D341Med (cell line): ENCODE measurements at places on chromosomes 3 and 15.

- no peak for DNase-seq
Observed at GRCh38 chr3:12947504-12948369, 106.4 kb upstream of the RPL32 start.

- DNase-seq = no peak
Observed at GRCh38 chr15:33860754-33861153, 107.5 kb upstream of the CHRM5 start.

DNA sequence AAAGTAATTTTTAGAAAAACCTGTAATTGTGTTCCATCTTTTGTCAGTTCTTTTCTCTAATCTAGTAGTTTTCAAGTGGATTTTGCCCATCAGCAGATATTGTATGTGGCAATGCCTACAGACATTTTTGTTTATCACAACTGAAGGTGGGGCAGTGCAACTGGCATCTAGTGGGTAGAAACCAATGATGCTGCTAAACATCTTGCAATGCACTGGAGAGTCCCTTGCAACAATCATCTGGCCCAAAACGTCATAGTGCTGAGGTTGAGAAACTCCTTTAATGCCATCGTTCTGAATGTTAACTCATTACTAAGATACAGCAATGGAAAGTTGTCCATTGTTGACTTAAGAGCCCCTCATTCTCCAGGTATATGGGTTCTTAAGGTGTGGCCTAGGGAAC is 80.1 kb downstream of the BTD start:
- DNase-seq = no peak

DNA sequence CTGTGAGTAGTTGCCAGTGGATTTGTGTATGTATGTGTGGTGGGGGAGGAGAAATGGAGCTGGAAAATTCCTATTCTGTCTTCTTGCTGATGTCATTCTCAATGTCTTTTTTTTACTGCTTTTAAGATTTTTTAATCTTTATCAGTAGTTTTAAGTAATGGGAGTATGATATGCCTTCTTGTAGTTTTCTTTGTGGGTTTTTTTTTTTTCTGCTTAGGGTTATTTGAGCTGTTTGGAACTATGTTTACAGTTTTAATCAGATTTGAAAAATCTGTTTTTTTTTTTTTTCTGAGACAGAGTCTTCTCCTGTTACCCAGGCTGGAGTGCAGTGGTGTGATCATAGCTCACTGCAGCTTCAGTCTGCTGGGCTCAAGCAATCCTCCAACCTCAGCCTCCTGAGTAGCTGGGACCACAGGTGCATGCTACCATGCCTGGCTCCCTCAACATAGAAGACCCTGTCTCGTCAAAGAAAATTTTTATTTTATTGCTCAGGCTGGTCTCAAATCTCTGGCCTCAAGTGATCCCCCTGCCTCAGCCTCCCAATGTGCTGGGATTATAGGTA is 37.1 kb downstream of the RPL39L start:
- DNase-seq = no peak

GRCh38 chr3:159852821-159853505 is 135.7 kb upstream of the IL12A start:
- no peak for DNase-seq

DNA sequence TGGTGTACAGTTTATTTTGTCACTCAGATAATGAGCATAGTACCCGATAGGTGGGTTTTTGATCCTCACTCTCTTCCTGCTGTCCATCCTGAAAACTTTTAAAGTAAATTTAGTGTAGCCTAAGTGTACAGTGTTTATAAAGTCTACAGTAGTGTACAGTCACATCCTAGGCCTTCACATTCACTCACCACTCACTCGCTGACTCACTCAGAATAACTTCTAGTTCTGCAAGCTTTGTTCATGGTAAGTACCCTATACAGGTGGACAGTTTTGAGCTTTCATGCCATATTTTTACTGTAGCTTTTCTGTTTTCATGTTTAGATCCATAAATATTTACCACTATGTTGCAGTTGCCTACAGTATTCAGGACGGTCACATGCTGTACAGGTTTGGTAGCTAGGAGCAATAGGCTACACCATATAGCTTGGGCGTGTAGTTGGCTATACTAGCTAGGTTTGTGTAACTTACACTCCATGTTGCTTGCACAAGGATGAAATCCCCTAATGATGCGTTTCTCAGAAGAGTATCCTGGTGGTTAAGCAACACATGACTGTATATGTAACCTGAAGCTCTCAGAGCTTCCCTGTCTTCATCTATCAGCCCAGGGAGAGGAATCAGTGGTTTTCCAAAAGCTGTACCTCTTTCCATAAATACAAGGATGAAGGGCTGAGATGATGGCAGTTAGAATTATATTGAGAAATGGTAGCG is 87.6 kb upstream of the SLC25A26 start:
- no peak for DNase-seq

DNA sequence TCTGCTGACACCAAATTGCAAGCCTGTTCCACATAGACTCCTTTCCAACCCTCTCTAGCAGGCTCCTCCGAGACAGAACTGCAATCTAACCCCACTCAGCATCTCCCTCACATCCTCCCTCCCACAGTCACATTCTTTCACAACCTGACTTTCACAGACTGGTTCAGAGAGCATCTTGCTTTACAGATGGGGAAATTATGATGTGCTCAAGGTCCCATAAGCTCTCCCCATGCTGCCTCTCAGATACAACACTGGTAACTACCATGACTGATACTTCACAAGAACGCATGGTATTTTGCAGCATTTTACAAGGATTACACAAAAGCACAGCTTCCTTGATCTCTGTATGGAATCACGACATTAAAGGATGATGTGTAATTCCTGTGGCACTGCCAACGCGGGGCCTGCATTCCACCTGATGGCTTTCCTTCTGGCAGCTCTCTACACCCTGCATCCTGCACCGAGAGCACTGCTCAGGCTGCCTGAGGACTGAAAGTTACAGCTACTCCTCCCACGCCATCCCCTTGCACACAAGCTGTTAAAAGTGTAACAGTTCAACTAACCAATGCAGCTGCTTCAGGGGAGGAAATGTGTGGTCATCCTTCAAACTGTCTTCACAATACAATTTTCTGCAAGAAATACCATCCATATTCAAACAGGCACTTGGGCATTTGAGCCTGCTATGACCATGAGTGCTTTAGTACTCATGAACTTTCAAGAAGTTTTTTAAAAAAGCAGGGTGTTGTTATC is 27.6 kb downstream of the TBC1D2B start:
- DNase-seq = no peak

- no peak for DNase-seq
Observed at GRCh38 chr3:38828681-38829080, 12.7 kb upstream of the SCN10A start.

DNA sequence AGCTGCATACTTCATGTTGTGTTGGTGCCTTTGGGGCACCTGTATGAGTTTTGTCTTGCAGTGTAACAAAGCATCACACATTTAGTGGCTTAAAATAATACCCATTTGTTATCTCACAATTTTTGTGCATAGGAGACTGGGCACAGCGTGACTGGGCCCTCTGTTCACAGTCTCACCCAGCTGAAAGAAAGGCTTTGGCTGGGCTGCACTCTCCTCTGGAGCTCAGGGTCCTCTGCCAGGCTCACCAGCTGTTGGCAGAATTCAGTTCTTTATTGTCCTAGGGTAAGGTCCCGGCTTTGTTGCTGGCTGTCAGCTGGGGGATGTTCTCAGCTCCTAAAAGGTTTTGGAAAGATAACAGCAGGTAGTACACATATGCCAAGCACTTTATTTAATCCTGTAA is 263.3 kb downstream of the CLSTN2 start:
- no peak for DNase-seq

DNA sequence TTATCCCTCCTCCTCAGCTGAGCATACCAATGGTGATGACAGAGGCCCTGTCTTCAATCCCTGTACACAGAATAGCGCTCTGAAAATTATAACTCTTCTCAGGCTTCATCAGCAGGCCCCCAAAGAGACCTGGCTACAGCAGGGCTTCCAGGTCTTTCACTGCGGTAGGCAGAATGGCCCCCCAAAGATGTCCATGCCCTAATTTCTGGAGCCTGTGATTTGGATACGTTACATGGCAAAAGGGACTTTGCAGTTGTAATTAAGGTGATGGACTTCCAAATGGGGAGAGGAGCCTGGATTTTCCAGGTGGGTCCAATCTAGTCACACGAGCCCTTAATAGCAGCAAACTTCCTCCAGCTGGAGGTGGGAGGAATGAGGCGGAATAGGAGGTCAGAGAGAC is 221.8 kb upstream of the CTDSPL start:
- no peak for DNase-seq

DNA sequence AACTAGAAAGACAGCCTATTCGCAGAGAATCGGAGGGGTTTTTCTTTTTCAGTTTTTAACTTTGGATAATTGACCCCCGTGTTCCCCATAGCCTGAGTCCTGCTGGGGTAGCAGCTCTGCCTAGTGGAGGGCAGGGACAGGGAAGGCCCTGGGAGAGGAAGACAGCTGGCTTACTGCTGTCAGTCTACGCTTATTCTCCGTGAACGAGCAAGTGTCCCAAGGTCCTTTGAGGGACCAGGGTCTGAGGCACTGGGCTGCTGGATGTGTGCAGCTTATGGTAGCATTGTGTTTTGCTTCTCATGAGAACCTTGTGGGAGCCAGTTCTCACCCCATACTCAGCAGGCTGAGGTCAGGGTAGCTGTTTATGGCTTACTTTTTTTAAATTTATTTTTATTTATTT is 3.0 kb downstream of the LIMD1 start:
- DNase-seq = no peak

DNA sequence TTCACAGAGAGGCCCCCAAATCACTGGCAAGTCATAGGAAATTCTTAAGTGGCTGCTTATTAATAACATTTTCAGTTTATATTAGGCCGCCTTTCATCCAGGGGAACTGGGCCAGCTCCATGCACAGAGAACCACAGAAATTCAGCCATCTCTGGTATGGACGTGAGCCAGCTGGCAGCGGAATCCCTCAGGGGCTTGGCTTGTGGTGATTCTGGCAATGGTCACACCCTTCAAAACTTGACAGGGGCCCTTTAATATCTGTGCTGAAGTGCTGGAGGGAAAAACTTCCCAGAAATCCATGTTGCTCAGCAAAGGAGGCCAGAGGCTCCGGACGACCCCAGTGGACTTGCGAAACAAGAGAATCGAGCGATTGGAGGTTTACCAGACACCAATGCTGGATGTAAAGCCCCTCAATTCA is 11.3 kb downstream of the PRICKLE2 start:
- no peak for DNase-seq

DNA sequence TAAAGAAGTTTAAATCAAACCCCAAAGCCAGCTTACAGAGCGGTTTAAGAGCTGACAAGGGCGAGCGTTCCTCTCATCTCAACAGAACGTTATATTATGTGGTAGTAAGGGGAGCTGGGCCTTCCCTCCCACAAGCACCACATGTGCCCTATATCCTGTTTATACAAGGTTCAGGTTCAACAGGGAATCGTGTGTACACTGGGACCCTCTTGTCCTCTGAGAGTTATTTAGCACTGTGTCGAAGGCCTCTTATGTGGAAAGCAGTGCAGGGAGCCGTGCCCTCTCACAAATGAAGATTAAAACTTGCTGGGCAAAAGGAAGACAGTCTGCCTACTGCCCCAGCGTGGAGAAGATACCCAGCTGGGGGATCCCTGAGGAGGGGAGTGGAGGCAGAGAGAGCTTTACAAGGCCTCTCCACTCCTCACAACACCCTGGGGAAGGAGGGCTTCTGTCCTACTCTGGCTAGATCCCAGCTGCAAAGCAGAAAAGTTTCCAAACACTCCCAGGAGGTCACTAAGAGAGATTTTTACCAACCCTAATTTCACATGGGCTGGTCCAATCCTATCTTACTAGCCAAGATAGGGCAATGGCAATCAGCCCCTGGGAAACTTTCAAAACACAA is 2.9 kb downstream of the TLE3 start:
- no peak for DNase-seq

GRCh38 chr15:57387564-57388076 is 11.3 kb downstream of the CGNL1 start:
- DNase-seq = no peak

DNA sequence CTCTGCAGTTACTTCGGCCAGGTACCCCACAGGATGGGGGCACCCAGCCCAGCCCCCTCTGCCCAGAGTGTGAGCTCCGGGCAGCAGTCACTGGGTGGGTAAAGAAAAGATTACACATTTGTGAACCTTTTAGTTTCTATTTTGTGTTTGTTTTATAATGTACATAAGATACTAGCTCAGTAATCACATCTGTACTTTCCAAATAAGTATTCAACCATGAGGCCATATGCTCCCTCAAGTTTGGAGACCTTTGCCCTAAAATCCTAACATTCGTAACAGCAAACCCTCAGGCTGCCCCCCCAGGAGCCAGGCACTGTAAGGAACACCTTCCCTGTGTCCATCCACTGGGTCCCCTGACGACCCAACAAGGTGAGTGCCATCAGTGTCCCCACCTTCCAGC is 68.3 kb upstream of the SLC6A6 start:
- no peak for DNase-seq

GRCh38 chr15:82810061-82810889 is 847 bp downstream of the WHAMM start:
- peak; percentile 79 for DNase-seq

GRCh38 chr3:156181509-156181908 is 61.1 kb downstream of the KCNAB1 start:
- no peak for DNase-seq

DNA sequence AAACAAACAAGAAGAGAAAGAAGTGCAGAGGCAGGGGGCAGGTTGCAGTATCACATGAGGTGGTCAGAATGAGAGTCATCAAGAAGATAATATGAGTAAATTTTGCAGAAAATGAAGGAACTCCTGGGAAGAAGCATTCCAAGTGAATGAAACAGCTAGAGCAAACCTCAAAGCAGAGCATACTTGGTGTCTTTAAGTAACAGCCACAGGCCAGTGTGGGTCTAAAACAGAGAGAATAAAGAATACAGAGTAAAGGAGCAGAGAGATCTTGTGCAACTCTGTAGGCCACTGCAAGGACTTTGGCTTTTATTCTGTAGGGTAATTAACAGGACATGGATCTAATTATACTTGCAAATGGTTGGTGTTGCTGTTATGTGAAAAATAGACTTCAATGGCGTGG is 81.3 kb downstream of the STAC start:
- no peak for DNase-seq

DNA sequence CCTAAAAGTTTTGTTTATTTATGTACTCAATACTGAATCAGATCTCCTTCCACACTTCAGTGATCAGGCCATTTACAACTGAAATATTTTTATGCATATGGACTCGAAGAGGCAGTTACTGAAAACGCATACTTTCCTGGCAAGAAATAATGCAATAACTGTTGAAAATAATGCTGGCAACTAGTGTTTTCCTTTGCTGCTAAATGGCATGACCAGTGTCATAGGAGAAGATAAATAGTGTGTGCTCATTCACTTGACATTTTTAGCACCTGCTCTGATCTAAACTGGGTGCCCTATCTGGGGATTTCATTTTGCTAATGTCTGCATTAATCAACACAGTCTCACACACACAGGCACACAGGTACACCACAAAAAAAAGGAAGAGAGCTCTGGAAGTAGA is 695.2 kb downstream of the TUSC7 start:
- DNase-seq = no peak

- DNase-seq = no peak
Observed at GRCh38 chr15:70505936-70506912, 257.1 kb downstream of the UACA start.

DNA sequence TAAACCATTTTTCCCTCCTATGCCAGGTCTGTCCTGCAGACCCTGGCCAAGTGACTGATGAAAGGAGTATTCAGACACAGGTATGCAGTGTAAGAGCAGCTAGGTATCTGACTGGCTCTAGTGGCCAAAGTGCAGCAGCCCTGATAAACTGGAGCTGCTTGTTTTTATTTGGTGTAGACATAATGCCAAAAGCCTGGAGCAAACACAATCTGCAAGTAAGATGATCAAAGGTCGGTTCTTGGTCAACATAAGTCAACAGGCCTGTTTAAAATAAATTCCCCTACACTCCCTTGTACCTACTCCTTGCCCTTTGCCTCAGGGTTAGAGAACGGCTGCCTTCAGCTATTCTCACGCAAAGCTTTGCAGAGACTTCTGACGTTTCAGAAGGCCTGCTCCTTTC is 1003.1 kb downstream of the ZPLD1 start:
- DNase-seq = no peak
